HAP-1 (cell line): ENCODE measurements at places on chromosomes 7 and 10.
A peak's percentile ranks its signal among the peaks of the same experiment; 100 is the strongest.

- no peak for DNase-seq
Observed at GRCh38 chr7:43879477-43879876, 10.2 kb upstream of the MRPS24 start.

DNA sequence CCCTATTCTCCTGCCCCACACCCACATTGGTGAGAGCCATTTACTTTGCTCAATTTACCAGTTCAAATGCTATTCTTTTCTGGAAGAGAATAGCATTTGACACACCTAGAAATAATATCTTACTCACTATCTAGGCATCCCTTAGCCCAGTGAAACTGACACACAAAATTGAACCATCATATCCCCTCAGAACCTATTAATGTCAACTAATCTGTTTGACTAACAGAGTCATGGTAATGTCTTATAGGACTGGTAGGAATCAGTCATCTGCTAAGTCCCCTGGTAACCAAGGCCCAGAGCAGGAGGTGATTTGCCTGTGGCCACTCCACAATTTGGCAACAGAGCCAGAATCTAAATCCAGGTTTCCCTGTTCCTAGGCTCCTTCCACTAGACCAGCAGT lies 63.3 kb downstream of the PPP1R3C start:
- no peak for DNase-seq

DNA sequence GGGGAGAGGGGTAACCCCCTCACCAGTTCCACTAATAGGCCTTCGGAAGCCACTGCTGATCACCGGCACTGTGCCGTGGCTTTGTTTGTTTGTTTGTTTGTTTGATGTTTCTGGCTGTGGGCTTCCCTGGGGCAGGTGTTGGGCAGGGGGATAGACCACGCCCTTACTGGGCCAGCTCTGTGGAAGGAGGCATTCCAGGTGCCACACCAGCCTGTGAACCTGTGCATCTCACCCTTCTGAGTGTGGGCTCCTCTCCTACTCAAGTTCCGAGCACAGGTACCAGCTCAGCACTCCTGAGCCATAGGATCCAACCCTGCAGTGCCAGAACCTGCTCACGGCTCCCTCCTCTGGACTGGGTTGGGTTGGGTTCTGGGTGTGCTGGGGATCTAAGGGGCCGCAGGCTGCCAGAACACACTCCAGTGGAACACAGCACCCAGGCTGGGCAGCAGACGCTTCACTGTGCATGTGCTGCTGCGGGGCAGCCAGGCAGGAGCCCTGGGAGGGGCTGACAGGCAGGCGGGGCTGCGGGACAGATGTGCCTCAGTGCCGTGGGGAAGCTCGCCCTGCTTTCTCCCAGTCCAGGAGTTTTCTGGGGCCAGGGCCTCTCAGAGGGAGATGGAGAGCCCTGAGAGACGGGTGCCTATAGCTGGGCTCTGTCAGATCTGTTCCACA lies 1053.9 kb downstream of the CNTNAP2 start:
- DNase-seq, result no peak

- no peak for DNase-seq
Observed at GRCh38 chr10:133104963-133105640, 17.4 kb downstream of the ADGRA1 start.

- DNase-seq, result no peak
Observed at GRCh38 chr7:153902862-153903261, 149.3 kb upstream of the DPP6 start.

DNA sequence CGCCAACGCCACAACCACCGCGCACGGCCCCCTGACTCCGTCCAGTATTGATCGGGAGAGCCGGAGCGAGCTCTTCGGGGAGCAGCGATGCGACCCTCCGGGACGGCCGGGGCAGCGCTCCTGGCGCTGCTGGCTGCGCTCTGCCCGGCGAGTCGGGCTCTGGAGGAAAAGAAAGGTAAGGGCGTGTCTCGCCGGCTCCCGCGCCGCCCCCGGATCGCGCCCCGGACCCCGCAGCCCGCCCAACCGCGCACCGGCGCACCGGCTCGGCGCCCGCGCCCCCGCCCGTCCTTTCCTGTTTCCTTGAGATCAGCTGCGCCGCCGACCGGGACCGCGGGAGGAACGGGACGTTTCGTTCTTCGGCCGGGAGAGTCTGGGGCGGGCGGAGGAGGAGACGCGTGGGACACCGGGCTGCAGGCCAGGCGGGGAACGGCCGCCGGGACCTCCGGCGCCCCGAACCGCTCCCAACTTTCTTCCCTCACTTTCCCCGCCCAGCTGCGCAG lies 424 bp downstream of the EGFR start:
- DNase-seq, result no peak

- DNase-seq, result peak; percentile 86
Observed at GRCh38 chr7:81173766-81174281, 255.0 kb upstream of the SEMA3C start.

DNA sequence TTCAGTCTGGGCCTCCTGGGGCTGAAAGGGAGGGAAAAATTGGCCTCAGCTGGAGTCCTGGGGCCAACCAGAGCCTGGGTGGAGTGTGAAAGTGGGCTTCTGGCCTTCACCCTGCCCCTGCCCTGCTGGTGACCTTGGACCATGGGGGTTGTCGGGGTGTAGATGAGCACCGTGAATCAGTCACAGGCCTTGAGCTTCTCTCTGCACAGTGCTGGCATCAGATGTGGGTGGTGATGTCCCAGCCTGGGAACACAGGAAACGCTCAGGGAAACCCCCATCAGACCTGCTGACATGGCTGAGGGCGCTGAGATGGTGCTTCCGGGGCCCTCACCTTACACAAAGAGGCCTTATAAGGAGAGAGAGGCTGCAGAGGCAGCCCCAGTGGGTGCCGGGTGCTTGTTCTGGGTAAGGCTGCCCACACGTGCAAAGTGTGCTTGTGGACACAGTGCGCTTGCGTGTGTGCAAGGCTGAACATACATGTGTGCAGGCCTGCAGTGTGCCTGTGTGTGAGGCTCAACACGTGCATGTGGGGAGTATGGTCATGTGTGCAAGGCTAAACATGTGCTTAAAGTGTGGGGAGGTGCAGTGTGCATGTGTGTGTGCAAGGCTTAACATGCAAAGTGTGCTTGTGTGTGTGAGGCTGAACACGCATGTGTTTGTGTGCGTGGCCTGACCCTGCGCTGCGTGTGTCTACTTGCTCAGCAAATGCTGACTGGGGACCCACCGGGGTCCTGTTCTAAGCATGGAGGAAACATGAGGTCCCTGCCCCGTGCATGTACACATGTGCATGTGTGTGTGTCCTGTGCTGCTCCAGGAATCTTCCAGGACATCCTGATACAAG lies 6.5 kb downstream of the ARPC1B start:
- no peak for DNase-seq

- DNase-seq, result no peak
Observed at GRCh38 chr7:42522227-42522991, 285.4 kb upstream of the GLI3 start.

GRCh38 chr7:129186749-129187260 lies 1.6 kb upstream of the SMO start:
- DNase-seq, result no peak

DNA sequence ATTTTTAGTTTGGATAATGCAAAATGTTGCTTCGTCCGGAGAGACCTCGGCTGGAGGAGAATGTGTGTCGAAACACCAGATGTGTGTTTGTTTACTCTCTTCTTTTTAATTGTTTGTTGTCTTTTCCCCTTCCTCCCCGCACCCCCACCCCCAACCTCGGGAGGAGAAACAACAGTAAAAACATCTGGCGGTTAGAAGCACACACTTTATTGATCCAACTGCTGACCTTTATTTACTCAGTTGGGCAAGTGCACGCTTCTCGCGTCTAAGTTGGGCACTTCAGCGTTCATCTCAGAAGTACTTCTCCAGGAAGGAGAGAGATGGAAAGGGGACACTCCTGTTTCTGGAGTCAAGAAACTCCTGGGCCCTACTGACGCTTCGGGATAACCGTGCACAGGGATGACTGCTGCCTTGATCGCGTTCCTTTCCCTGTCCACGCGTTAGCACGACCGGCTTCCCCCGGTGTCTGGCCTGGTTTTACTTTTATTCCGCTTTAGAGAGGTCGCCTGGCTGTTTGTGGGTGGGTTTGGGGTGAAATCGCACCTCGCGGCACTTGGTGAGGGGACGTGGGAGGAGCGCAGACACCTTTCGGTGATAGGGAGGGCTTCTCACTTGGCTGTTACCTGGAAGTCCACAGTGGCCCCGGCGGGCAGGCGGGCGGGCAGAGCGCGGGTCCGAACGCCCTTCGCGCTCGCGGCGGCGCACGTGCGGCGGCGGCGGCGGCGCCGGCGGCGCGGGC lies 168.3 kb upstream of the PPP1R3A start:
- no peak for DNase-seq
